ENCODE measurements at places on chromosomes 12 and 14. TPM values are rescaled to one million over a fixed set of nuclear protein-coding genes. Genes with fewer than 3 reads are reported as not detected.

CFAP251 gene
- total RNA-seq = 4.5 TPM

RASAL1 gene
- total RNA-seq = not detected

DPF3 gene
- 1.1 TPM for total RNA-seq

RERG gene
- total RNA-seq = 10.8 TPM

ALDH1L2 gene
- total RNA-seq = 153 TPM

WSCD2 gene
- 0.32 TPM for total RNA-seq

ABCC9 gene
- 1.8 TPM for total RNA-seq

CCDC38 gene
- not detected for total RNA-seq

C12orf54 gene
- not detected for total RNA-seq

CLEC2B gene
- total RNA-seq = not detected

TRHDE gene
- total RNA-seq = 0.87 TPM

MANSC4 gene
- not detected for total RNA-seq

HHIPL1 gene
- total RNA-seq = 1.6 TPM

CALM1 gene
- 270 TPM for total RNA-seq

PRH2 gene
- not detected for total RNA-seq
